ENCODE measurements at places on chromosomes 6 and 20. TPM values are rescaled to one million over a fixed set of nuclear protein-coding genes. Genes with fewer than 3 reads are reported as not detected.

ANGPT4 gene
- 0.05 TPM for total RNA-seq

DNA sequence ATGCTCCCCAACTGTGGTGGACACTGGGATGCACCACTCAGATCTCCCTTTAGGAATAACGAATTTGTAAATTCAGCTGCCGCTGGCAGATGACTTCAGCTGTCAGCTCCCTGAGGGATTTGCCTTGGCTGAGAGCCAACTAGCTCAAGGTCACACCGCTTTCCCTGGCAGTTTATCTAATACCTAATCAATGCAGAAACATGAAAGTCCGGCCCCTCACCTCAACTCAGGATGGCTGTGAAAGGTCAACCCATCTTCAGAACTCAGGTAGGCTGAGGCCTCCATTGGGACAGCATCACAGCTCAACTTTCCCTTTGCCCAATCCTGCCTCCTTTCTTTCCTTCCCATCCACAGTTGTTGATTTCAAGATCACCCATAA lies 22.8 kb upstream of the SCGN start:
- DNase-seq, result no peak

- no peak for DNase-seq
These were observed 1.5 kb downstream of the EPM2A start for GRCh38 chr6:145733810-145734209.

- DNase-seq, result no peak
These were observed 37.2 kb downstream of the TMEM14A start for GRCh38 chr6:52707963-52708680.

DNA sequence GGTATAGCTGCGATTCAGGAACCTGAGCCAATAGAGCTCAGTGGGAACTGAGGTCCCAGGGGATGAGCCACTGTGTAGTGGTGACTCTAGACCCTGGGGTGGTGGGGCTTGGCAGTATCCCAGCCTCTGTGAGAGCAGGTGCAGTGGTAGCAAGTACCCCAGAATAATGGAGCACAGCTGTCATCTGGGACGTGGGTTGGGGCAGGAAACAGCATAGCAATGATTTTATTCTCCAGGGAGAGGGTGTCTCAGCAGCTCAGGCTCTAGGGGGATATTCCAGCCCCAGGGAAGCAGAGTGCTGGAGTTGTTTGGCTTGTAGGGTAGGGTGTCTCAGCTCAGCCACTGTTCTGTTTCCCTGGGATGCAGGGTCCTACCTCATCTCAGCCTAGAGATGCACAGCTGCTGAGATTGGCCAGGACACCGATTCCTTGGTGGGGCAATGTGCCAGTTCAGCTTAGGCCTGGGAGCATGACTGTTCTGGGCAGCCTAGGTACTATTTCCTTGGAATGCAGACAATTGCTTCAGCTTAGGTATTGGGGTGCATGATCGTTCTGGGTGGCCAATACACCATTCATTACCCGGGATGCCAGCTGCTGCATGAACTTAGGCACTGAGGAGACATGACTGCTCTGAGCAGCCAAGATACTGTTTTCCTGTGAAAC lies 34.0 kb upstream of the NUP153 start:
- DNase-seq, result no peak

GRCh38 chr20:50788045-50788991 lies 6.5 kb upstream of the BCAS4 start:
- DNase-seq, result no peak

TRIM10 gene
- not detected for total RNA-seq
